ENCODE measurements at places on chromosomes 2 and 18.

DNA sequence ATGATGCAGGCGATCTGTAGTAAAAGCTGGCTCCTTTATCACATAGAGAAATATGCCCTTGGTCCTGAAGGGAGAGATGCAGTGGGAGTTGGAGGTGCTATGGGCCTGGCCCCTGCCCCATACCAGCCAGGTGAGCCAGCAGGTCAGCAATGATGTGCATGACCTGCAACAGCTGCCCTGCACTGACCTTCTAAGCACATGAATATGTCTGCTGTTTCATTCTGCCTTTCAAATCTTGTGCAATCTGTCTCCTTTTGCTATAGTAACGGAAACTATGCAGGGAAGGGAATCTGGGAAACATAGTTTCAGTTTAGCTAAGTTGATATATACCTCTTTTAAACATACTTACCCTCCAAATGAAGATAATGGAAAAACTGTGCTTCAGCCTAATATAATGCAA is 235.2 kb downstream of the TDRD15 start:
- no peak for DNase-seq

- no peak for DNase-seq
Measured at GRCh38 chr2:241982706-241983570, 113.4 kb downstream of the RTP5 start.

- DNase-seq = no peak
Measured at GRCh38 chr2:234670806-234671205, 173.9 kb upstream of the ARL4C start.

DNA sequence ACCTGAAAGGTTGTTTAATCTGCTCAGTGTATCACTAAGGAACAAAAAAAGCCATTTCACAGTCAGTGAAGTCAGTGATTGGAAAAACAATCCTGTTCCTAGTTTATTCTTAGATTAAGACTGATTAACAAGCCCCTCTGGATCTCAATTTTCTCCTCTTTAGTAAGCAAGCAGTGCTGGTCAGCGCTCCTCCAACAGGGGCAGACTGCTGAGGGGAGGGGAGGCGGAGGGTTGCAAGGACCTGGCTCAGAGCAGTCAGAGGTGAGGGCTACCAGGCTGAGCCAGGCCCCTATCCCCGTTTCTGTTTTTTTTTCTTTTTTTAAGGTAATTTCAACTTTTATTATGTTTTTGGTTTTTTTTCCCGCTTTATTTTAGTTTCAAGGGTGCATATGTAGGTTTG is 24.7 kb upstream of the KCNS3 start:
- no peak for DNase-seq

DNA sequence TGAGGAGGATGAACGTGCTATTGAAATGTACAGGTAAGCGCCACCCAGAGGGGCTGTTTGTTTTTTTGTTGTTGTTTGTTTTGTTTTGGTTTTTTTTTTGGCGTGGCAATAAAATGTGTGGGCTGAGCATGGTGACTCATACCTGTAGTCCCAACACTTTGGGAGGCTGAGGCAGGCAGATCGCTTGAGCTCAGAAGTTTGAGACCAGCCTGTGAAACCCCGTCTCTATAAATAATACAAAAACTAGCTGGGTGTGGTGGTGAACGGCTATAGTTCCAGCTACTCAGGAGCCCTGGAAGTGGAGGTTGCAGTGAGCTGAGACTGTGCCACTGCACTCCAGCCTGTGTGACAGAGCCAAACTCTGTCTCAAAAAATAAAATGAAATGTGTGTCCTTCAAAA is 6.2 kb downstream of the PDCL3 start:
- no peak for DNase-seq

DNA sequence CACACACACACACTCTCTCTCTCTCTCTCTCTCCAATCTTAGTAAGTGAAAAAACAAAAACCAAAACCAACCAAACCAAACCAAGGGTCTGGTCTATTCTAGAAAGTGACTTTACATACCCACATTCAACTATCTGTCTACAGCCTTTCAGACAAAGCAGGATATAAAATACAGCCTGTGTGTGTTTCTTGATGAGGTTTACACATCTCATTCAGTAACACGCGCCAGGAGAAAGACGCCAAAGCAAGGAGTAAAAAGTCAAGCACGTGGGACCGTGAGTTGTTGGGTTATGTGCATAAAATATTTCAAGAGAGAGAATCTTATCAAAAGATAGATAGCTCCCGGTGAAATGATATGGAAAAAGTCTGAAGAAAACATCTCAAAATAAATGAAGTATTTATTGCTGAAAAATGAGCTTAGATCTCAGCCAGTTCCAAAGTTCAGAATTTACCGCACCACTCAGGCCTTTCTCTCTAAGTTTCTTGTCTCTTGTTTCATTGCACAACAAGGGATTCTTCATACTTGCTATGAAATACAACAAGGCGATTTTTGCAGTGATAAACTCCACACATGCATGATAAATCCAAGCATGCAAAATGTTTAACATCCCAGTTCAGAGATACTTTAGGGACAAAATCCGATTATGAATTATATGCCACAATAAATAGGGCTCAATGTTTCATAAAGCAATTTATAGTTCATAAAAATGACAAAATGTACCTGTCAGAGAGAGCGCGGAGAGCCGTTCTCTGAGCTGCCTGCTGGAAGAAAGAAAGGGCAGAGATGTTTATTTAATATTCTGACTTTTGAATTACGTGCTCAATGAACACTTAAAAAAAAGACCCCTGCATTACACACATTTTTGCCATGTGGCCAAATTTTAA is 159.3 kb upstream of the REV1 start:
- DNase-seq = no peak

GRCh38 chr2:36438449-36438977 is 82.9 kb downstream of the CRIM1 start:
- peak; percentile 97 for DNase-seq

- no peak for DNase-seq
Measured at GRCh38 chr2:34401186-34401585, 802.1 kb upstream of the FAM98A start.

- no peak for DNase-seq
Measured at GRCh38 chr2:230949966-230950873, 25.2 kb upstream of the GPR55 start.

GRCh38 chr2:16767789-16768476 is 102.3 kb upstream of the CYRIA start:
- no peak for DNase-seq

- no peak for DNase-seq
Measured at GRCh38 chr18:67896451-67896850, 379.9 kb upstream of the DSEL start.

DNA sequence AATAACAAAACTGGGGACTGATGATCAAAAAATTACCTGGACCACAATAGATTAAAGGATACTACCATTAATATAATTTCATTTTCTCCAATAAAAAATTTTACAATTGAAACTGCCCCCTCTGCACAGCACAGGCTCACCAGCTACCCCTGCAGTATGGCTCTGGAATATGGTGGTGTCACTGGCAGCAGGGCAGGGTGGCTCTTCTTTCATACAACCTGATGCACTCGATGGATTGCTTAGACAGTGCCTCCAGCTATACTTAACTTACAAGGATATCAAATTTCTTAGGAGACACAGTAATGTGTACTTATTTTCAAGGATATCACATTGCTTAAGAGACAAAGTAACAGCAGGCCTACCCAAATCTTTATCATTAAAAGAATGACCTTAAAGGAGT is 124.0 kb downstream of the PRELID3A start:
- peak; percentile 17 for DNase-seq

- no peak for DNase-seq
Measured at GRCh38 chr2:19550750-19551149, 192.3 kb upstream of the OSR1 start.

- peak; percentile 92 for DNase-seq
Measured at GRCh38 chr2:10122500-10123280, at the start of gene RRM2. RRM2 (plus strand) TSS chr2:10122739; CDS start chr2:10122799, 60 bp downstream.

DNA sequence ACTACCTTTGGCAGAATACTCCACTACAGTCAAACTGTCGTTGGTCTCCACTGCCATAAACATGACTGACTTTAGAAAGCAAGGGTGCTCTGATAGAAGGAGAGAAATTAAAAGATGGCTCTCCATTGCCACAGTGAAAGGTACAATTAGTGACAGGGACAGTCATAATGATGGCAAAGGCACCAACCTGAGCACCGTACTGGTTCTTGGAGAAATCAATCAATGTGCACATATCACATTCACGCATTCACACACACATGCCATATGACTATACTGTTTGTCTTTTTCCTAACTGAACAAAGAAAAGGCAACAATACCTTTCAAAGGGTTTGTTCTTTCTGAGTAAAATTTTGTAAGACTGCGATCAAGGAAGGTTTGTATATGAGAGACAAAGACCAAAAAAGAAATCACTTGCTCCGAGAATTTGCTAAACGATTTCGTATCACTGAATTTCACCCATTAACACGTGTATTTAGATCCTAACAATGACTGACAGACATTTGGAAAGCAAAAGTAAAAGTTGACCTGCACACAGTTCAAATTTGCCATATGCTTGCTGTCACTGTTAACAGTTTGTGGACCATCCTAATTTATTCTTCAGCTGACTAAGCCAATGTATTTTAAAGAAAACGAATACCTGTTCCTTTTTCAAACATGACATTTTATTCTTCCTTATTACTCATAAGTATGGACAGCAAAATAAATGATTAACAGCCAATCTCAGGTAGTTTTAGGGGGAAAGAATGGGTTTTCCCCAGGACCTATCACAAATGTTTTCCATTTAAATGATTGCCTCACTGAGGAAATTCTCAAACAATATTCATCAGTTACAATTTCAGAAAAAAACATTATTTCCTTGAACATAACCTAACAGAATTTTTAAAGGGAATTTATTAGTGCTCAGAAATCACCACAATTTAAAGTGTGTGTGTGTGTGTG is 644.4 kb downstream of the ZEB2 start:
- DNase-seq = no peak
